ENCODE measurements at places on chromosomes 7 and 10. TPM values are rescaled to one million over a fixed set of nuclear protein-coding genes. Genes with fewer than 3 reads are reported as not detected.

DNA sequence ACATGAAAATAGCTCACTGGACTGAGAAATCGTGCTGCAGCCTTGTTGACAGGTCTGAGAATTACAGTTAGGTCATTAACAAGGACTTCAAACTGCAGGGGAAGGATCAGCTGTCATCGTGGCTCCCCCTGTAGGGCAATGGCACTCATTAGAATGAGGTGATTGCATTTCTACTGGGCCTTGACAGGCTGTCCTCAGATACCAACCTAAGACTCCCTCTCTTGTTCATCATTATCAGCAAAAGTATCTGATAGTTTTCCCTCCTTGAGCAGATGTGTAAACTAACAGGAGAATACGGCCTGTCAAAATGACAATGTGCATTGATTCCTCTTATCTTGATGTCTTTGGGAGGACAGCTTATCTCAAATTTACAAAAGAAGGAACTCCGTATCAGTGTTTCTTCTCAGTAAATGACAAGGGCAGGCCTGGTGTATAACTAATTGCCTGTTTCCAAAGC is 648.5 kb upstream of the LRRN3 start:
- DNase-seq, result no peak

The HMX3 gene
- total RNA-seq, result 0.27 TPM

- no peak for DNase-seq
Measured at GRCh38 chr7:24665564-24666294, 91.5 kb downstream of the GSDME start.

GRCh38 chr7:6675807-6676405 is 30.8 kb downstream of the ZNF12 start:
- DNase-seq, result no peak

The IKZF1 gene
- 2.4 TPM for total RNA-seq

GRCh38 chr10:122295451-122295809 is 24.3 kb downstream of the BTBD16 start:
- DNase-seq, result no peak

The OPTN gene
- 191 TPM for total RNA-seq

DNA sequence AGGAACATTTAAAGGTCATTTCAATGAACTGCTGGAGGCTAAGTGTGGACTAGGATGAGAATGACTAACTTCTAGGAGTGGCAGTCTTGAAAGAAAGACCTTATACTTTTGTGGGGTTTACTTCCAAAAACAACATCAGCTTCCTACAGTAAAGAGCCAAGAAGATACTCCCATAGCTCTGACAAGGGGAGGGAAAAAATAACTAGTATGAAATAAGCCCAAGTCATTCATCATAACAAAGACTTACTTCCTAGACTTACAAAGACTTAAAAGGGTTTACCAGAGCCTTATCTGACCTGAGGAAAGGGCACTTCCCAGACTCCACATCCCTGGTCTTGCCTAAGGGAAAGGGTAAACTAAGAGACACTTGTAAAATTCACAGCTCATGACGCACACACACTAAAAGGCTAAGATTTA is 31.7 kb downstream of the ARHGAP12 start:
- DNase-seq, result no peak

The AUTS2 gene
- 7.3 TPM for total RNA-seq

The MBLAC1 gene
- total RNA-seq, result 1.8 TPM

GRCh38 chr7:82406937-82407336 is 36.6 kb downstream of the CACNA2D1 start:
- DNase-seq, result no peak

- DNase-seq, result no peak
Measured at GRCh38 chr7:83161186-83161585, 1.5 kb downstream of the PCLO start.

- no peak for DNase-seq
Measured at GRCh38 chr7:75856536-75856935, 22.3 kb upstream of the RHBDD2 start.

DNA sequence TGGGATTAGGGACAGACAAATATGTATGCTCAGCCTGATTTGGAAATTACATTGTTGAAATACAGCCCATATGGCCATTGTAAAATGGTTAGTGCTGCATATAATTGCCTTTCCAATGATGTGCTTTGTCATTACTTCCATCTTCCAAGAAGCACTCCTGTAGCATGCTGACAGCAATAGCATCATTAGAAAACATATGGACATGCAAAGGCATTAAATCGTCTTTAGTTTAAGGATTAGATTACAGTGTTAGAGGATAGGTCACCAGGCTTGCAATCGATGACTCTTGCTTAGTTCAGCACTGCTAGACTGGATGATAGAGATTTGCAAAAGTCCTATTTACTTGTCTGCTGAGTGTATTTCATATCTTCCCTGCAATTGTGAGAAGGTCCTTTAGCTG is 17.4 kb downstream of the AUTS2 start:
- no peak for DNase-seq

The SNX10 gene
- 0.36 TPM for total RNA-seq

Measured in heart left ventricle (tissue), 16 donors.